NCI-H748 treated with DMSO at 0.1 percent for 48 hours (cell line): ENCODE measurements at places on chromosomes 4 and X.

DNA sequence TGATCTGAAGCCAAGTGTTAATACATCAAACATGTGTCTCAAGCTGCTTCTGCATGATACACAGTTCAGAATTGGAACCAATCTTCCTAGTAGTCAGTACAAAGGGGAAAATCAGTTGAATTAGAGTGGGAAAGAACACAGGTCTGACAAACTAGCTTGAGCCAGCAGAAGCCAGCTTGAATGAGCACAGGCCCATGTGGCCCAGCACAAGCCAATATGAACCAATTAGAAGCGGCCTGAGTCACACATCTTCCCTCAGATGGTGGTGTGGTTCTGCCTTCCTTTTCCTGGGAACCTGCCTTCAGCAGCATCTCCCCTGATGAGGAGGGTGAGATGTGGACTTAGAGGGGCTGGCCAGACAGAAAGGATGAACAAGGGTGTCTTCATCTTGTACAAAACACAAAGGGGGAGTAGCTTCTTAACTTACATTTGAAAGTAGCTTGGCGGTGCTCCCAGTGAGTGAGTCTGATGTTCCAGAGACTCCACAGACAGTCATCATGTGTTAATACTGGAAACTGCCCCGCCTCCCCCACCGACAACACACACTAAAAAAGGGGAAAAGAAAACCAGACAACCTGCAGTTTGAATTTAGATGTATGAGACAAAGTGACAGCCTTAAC lies 72.0 kb downstream of the FRMPD4 start:
- DNase-seq = no peak

- DNase-seq = no peak
Measured at GRCh38 chr4:623914-624566, 1.3 kb upstream of the PDE6B start.

- peak; percentile 12 for DNase-seq
Measured at GRCh38 chr4:47899639-47900038, 14.7 kb downstream of the NFXL1 start.

GRCh38 chr4:76087007-76087769 lies 12.7 kb downstream of the ART3 start:
- DNase-seq = peak; percentile 46

- DNase-seq = no peak
Measured at GRCh38 chrX:70755850-70756249, 152.7 kb downstream of the TEX11 start.

DNA sequence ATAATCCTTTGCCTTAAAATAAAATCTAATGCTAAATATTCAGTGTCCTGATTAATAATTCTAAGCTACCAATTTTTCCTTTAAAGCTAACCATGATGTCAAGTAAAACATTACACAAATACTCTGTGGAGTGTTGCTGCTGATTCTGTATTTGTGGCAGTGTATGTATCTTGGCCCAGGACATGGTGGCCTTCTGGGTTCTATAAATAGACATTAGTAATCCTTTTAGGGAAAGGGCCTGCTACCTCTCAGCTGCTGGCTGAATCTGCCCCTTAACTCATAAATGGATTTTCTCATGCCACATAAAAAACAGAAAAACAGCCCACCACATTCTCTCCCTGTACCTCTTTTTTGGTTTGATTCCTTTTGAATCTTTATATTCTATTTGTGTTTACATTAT lies 1.2 kb upstream of the XK start:
- DNase-seq = no peak

DNA sequence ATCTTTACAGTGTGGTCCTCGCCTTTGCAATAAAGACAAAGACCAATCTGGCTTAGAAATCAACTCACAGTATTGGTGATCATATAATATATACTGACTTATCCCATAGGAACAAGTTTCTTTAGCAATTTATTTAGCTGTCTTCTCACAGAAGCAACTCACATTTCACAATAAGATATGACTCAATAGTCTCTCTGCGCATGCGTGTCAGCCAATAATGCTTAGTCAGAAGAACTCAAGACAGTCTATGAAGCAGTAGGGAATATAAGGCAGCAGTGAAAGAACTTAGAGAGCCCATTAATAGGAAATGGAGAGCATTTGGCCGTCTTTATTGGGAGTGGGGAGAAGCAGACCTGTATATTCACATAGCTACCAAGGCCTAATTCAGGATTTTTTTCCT lies 216.7 kb downstream of the IL13RA2 start:
- no peak for DNase-seq

DNA sequence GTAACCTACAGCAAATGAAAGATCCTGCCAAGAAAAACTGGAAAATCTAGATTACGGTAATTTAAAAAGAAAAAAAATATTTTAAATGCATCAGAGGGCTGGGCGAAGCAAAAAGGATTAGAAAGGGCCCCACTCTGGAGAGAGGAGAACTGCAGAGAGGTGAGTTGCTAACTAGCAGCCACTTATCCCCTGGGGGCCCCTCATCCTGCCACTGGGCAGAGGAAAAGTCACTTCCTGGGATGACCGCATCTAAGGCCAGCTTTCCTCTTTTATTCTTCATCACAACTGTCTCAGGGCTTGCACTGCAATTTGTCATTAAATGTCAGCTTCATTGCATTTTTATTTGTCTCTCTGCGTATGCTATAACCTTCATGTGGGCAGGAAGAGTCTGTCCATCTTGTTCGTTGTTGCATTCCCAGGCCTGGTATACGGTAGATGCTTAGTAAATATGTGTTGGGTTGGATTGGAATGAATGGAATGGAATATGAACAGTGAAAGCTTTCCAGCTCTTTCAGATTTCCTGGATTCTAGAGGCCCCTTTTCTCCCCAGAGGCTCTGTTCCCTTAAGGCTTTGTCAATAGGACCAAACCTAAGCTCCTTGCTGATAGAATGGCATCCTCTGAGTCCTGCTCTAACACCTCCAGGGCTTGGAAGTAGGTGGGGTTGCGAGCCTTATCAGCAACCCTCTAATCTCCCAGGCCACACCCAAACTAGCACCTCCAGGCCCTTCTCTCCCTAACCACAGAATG lies 58.9 kb downstream of the TLR10 start:
- no peak for DNase-seq

- peak; percentile 53 for DNase-seq
Measured at GRCh38 chrX:11100281-11101035, 10.7 kb upstream of the HCCS start.
